ENCODE measurements at places on chromosomes 1 and 21.

DNA sequence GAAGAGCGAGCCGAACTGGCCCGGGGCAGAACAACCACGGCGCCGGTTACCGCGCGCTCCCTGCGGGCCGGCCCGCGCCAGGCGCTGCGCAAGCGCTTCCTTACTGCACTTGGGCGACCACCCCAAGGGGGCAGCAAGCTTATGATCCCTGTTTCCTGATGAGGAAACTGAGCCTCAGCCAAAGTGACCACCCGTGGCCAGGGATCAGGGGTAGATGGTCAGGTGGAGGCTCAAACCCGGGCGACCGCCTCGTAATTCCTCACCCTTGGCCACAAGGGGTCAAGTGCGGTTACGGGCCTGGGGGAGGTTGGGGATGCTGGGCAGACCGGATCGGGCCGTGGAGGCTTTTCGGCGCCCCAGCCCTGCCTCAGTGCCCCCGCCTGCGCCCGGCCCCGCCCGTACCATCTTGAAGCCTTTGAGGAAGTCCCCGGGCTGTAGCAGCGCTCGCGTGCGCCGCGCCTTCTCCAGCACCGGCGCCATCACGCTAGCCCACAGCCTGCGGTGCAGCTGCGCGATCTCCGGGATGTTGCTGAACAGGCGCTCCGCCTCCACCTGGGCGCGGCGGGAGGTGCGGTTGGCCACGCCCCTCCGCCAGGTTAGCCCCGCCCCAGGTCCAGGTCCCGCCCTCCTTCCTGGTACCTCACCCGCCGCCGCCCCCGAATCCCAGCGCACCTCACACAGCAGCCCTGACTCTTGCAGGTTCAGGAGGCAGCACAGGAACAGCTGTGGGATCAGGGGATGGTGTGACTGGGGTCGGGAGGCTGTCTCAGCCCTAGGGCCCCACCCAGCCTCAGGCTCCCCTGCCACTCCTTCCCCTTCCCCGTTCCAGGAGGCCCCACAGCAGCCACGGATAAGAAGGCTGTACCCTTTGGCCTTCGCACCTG is 5.4 kb upstream of the TNFRSF25 start:
- peak; percentile 69 for DNase-seq

DNA sequence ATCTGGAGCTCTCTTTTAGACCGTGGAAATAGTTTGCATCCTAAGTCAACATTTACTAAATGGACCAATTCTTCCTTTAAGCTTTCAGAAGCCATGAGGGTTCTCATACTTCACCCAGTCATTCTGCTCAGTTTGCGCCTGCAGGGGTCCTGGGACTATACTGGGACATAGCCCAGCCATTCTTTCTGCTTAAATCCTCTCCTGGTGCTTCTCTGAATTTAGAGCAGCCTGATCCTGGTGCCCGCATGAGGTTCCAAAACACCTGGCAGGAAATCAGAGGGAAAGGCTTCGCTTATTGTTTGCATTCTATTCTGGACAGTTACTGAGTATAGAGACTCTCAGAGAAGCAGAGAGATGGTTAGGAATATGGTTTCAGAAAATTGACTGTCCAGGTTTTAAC is 27.0 kb downstream of the TNN start:
- no peak for DNase-seq

GRCh38 chr1:35569936-35570335 is 3.2 kb upstream of the TFAP2E start:
- DNase-seq: no peak

GRCh38 chr1:234758851-234759250 is 148.9 kb upstream of the IRF2BP2 start:
- DNase-seq: no peak

DNA sequence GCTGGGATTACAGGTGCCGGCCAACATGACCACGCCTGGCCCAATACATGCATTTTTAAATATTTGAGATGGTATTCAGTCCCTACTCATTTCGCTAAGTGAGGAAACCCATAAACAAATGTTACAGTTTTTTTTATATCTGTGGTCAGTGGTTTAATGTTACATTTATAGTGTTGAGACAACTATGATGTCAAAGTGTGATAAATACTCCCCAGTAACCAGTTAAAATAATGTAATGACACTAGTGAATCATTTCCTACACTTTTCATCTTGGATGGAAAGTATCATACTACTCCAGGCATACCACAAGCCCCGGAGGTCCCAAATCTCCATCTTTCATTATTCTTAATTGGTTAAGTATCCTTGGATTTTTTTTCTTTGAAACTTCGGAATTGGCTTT is 87.5 kb upstream of the KIF26B start:
- DNase-seq: no peak

DNA sequence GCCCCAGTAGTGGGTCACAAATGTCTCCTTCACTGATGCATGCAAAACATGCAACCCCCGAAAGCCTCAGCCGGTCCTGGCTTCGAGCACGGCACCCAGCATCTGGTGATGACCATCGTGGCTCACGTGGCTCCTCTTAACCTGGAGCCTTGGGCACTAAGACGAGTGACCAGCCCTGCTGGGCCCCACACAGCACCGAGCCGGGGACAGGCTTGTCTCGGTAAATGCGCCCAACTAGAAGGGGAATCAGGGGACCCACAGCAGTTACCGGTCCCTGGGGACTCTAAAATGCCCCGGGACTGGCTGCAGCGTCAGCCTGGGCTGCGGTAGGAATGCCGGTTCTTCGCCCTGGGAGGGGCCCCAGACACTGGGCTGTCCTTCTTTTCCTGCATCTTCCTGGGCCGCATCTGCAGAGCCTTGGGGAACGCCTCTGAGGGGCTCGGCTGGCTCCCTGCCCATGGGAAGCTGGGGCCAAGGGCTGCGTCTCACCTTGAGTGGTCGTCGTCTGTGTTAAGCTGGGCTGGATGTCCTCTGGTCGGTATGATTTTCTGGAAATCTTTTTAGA is 13.1 kb upstream of the TTC34 start:
- no peak for DNase-seq

Data from foreskin keratinocyte (primary cell).